ENCODE measurements at places on chromosomes 4 and X. TPM values are rescaled to one million over a fixed set of nuclear protein-coding genes. Genes with fewer than 3 reads are reported as not detected.

DNA sequence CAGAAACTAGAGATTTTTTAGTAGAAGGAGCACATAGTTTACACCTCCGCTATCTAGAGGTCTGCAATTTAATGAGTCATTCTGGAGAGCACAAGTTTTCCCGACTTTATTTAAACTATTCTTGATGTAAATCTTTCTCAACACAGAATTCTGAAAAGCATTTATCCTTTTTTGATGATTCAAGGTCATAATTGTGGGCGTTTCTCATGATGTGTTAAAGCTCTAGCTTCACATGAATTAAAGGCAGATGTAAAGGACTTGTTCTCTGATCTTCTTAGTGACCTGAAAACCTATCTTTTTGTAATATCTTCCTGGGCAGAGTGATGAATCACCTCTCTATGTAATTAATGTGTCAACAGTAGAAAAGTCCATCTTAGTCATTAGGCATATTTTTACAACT, 128.8 kb downstream of the COMMD8 start:
- no peak overlapping the region for H3K27ac ChIP-seq
- DNase-seq: no peak
- H3K4me3 ChIP-seq: no peak overlapping the region
- no peaks in the 10 kb centered on the region for H3K36me3 ChIP-seq

- peaks cover 5% of the 10 kb centered on the region for H3K27me3 ChIP-seq
- no peak for DNase-seq
- no peaks in the 10 kb centered on the region for H3K4me1 ChIP-seq
- no peak overlapping the region for H3K27ac ChIP-seq
Measured at GRCh38 chr4:165592386-165592785, 213.6 kb downstream of the CPE start.

- H3K4me3 ChIP-seq: peak within 1 kb of the TSS; percentile 73
- peak; percentile 40 for DNase-seq
- peak within 1 kb of the TSS; percentile 54 for H3K27ac ChIP-seq
Measured at GRCh38 chr4:120922381-120923206, at the start of gene PRDM5. Gene PRDM5 (minus strand): TSS chr4:120922726. CDS start chr4:120922608, 118 bp downstream.

GRCh38 chrX:101484135-101484534, 1.1 kb upstream of the ARMCX4 start:
- no peak overlapping the region for H3K4me3 ChIP-seq
- H3K36me3 ChIP-seq: peaks cover 1% of the 10 kb centered on the region
- no peaks in the 10 kb centered on the region for H3K27me3 ChIP-seq

- no peak for DNase-seq
- H3K27ac ChIP-seq: no peak overlapping the region
- H3K27me3 ChIP-seq: peaks cover 3% of the 10 kb centered on the region
- H3K4me3 ChIP-seq: no peak overlapping the region
Measured at GRCh38 chr4:95513022-95513421, 35.8 kb downstream of the UNC5C start.

TLL1 gene
- not detected for total RNA-seq

FAM241A gene
- 2.2 TPM for total RNA-seq

Data from activated naive CD4-positive, alpha-beta T cell treated with anti-CD3 and anti-CD28 coated beads for 36 hours (primary cell).